Activated T-helper 1 cell treated with Interleukin-2 at 50 U/mL for 16 hours (primary cell): ENCODE measurements at places on chromosomes 16 and 17.

DNA sequence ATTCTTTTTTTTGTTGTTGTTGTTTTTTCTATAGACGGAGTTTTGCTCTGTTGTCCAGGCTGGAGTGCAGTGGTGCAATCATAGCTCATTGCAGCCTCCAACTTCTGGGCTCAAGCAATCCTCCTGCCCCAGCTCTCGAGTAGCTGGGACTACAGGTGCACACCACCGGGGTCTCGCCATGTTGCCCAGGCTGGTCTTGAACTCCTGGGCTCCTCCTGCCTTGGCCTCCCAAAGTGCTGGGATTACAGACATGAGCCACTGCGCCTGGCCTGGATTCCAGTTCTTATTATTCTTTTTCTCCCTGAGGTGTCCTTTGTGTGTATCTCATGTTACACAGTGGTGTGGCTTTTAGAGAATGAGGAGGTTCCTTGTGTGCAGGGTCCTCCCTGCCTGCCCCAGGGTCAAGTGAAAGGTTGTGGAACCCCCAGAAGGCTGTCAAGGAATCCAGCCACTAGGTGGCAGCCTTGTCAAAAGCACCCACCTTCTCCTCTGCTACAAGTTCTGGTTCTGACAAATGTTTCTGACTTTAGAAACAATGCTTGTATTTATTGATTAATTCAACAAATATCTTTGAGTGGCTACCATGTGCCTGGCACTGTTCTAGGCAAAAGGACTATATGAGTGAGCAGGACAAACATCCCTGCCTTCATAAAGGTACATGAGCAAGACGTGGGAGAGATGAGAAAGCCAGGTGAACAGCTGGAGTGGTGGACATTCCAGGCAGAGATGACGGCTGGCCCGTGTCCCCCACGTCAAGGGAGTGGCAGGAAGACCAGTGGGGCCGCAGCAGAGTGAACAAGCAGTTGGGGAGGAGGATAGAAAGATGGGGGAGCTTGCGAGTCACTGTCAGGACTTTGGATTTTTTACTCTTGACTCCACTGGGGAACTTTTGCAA lies 112.4 kb downstream of the SPECC1 start:
- DNase-seq, result peak; percentile 32

GRCh38 chr17:3735515-3735914 lies 11.8 kb downstream of the HASPIN start:
- DNase-seq, result no peak

GRCh38 chr16:11871193-11871592 lies 19.9 kb upstream of the RSL1D1 start:
- DNase-seq, result no peak

DNA sequence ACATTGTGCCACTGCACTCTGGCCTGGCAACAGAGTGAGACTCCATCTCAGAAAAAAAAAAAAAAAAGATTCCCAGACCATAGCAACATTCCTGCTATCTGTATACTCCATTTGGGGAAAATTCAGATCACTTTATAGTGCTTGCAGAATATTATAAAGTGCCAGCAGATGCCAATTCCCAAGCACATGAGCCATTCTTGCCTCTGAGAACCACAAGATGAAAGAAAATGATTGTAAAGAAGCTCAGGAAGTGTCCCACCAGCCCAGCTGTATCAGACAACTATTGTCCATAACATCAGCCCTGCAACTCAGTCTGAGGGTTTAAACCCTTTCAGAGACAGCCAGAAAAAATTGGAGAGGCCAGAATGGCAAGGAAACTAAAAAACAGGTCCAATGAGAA lies 69.0 kb downstream of the HS3ST2 start:
- DNase-seq, result no peak
